Skin of body (tissue), 3 donors: ENCODE measurements at places on chromosomes 5 and 9. TPM values are rescaled to one million over a fixed set of nuclear protein-coding genes. Genes with fewer than 3 reads are reported as not detected.

Gene CD274
- total RNA-seq = 1.5 TPM

Gene SH3RF2
- total RNA-seq = 9.8 TPM

Gene CDH18
- 16.5 TPM for total RNA-seq

Gene ZNG1C
- total RNA-seq = 26.1 TPM

Gene LCN10
- not detected for total RNA-seq

- no peak for DNase-seq
These were observed 535.8 kb downstream of the SPATA31D1 start for GRCh38 chr9:82524407-82524806.

GRCh38 chr9:124502711-124503702 is 4.2 kb downstream of the NR5A1 start:
- DNase-seq = no peak

- no peak for DNase-seq
These were observed 634.4 kb upstream of the C9orf72 start for GRCh38 chr9:28207657-28208056.

- DNase-seq = no peak
These were observed 29.3 kb downstream of the FUBP3 start for GRCh38 chr9:130608554-130609134.

- DNase-seq = no peak
These were observed 45.9 kb downstream of the TEK start for GRCh38 chr9:27154908-27155307.

DNA sequence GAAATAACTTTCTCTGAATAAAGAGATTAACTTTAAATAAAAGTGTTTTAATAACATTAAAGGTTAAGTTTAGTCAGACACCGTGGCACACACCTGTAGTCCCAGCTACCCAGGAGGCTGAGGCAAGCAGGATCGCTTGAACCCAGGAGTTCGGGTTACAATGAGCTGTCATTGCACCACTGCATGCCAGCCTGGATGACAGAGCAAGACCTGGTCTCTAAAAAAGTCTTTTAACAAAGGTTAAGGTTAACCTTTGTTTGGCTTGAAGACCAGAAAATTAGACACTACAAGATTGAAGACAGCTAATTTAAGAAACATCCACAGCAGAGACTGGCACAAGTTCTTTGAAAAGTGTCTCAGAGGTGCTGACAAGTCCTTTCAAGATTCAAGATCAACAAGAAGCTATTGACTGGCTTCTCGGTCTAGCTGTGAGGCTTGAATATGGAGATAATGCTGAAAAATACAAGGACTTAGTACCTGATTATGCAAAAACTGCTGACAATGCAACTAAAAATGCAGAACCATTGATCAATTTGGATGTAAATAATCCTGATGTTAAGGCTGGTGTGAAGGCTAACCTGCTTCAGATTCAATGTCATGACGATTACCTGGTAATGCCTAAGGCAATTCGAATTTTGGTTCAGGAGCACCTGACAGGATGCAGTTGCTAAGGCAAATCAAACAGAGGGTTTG is 48.8 kb downstream of the FAM81B start:
- DNase-seq = no peak

GRCh38 chr5:38022631-38023030 is 182.8 kb upstream of the GDNF start:
- DNase-seq = no peak

- DNase-seq = no peak
These were observed 33.3 kb upstream of the RNF38 start for GRCh38 chr9:36433386-36433785.
